Progenitor cell of endocrine pancreas (in vitro differentiated cells): ENCODE measurements at places on chromosomes 3 and 15. TPM values are rescaled to one million over a fixed set of nuclear protein-coding genes. Genes with fewer than 3 reads are reported as not detected.

GRCh38 chr3:158712443-158712842 is 19.8 kb downstream of the RARRES1 start:
- no peak overlapping the region for H3K4me3 ChIP-seq
- H3K36me3 ChIP-seq = peaks cover 7% of the 10 kb centered on the region
- no peaks in the 10 kb centered on the region for H3K27me3 ChIP-seq
- DNase-seq = no peak

GRCh38 chr3:129967761-129968160 is 6.8 kb upstream of the TRH start:
- no peak for DNase-seq
- no peak overlapping the region for H3K4me3 ChIP-seq
- H3K27me3 ChIP-seq = peaks cover 44% of the 10 kb centered on the region

- H3K27me3 ChIP-seq = peaks cover 6% of the 10 kb centered on the region
- H3K4me1 ChIP-seq = no peaks in the 10 kb centered on the region
- DNase-seq = no peak
- H3K4me3 ChIP-seq = no peak overlapping the region
- no peaks in the 10 kb centered on the region for H3K36me3 ChIP-seq
Measured at GRCh38 chr3:155981669-155982068, 111.2 kb downstream of the GMPS start.

DNA sequence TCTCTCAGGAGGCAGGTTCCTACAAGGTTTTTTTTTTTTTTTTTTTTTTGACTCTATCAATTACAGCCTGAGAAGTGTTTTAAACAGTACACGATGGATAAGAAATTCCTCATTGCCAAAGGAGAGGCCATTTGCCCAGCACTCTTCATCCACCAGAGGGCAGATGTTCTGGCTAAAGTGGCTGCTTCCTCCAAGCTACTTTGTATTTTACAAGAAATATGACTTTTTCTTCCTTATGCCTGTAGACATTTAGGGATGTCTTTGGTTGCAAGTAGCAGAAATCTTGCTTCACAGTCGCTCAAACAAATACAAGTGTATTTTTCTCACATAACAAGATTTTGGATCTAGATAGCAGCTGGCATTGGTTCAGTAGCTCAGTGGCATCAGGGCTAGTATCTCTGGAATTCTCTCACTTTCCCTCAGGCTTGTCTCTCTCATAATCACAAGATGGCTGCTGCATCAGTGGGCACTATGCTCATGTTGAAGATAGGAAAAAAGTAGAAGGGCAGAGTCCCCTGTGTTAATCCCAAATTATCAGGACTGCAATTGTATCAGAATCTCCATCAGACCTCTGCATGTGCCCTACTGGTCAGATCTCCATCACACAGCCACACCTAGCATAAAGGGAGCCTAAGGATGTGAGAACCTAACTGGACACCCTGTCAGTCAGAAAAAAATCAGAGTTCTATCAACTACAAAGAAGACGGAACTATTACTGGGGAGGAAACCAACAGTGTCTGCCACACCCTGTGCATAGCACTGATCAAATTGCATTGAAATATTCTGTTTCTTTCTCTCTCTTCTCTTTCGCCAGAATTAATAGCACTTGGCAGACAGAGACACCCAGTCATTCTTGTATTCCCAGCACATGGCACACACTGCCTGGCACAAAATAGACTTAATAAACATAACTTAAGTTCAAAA is 138.9 kb upstream of the COL8A1 start:
- no peak overlapping the region for H3K4me3 ChIP-seq
- H3K27me3 ChIP-seq = no peaks in the 10 kb centered on the region
- no peak overlapping the region for H3K27ac ChIP-seq
- H3K4me1 ChIP-seq = no peaks in the 10 kb centered on the region
- H3K36me3 ChIP-seq = no peaks in the 10 kb centered on the region

SEMA6D gene
- 10.6 and 11.7 TPM in 2 replicates for total RNA-seq
